ENCODE measurements at places on chromosomes 6 and 20. TPM values are rescaled to one million over a fixed set of nuclear protein-coding genes. Genes with fewer than 3 reads are reported as not detected.

DNA sequence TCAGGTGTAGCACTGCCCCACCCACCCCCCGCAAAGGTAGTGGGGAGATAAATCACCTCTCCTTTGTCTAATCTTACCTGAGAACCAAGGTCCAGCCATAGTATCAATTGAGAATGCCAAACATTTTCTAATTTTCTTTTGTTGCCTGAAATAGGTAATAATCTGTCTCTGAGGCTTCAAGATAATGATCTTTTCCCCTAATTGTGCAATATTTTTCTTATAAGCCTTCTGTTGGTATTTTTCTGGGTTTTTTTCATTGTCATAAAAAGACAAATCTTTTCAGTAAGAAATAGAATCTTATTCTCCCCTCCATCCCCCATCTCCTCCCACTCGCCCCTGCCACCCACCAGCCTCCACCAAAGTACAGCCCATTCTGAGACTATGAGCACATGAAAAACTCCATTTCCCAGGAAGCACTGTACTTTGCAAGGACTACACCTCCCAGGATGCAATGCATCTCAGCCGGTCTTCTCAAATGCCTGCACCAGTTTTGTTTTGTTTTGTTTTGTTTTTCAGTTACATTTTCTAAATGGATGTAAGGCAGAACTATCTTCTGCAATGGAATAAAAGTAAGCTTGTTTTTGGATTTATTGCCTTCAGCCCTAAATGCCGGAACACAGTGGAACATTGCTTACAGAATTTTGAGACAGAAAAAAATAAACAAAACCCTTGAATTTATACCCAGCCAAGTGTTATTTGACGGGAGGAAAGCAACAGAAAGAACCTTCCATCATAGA lies 268.0 kb downstream of the TFAP2A start:
- H3K36me3 ChIP-seq: no peaks in the 10 kb centered on the region
- H3K4me1 ChIP-seq: peaks cover 22% of the 10 kb centered on the region
- no peaks in the 10 kb centered on the region for H3K27me3 ChIP-seq
- H3K27ac ChIP-seq: no peak overlapping the region

DNA sequence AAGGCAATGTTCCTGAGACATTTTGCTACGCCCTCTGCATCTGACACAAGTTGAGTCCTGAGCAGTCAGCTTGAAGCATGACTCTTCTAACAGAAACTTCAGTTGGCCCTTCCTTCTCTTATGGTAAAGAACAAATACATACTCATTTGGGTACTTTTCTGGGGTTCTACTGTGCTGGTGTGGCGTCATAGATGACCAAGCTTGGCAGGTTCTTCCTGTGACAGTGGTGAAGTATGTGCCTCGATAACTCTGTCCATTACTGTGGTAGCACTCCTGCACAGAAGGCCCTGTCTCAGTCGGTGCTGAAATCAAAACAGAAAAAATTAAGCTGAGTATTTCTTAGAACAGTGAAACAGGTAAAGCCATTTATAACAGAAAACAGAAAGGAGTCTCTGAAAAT lies 152.5 kb downstream of the SLC22A3 start:
- no peak overlapping the region for H3K27ac ChIP-seq
- H3K4me1 ChIP-seq: no peaks in the 10 kb centered on the region
- peaks cover 12% of the 10 kb centered on the region for H3K36me3 ChIP-seq
- no peak for DNase-seq

DNA sequence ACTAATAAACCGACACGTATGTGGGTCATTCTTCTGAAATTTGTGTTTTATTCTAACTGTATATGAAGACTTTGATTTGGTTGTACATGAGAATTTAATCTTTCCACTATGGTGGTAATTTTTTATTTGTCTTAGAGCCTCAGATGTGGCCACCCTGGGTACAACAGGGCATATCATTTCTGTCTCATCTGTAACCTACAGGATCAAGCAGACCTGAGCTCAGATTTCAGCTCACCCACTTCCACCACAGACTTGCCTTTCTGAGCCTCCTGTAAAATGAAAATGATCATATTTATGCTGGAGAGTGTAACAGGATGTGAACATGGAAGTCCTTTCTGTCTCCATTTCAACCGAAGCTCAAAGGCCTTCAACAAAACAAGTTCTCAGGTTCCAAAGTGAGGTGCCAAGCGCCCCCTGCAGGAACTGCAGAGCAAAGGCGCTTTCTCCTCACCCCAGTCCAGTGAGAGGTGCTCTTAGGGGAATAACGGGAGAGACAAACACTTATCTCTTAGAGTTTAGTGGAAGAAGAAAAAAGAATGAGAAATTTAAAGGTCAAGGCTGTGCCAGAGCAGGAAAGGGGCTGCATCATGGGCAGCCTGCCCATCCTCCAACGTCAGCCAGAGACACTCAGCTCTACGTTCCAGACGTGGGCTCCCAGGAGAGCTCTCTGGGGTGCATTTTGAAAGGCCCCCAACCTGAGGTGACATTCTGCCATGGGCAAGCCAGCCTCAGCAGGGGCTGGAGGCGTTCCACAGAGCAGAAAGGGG lies 23.0 kb upstream of the CD24 start:
- no peaks in the 10 kb centered on the region for H3K4me1 ChIP-seq
- peaks cover 5% of the 10 kb centered on the region for H3K27me3 ChIP-seq
- H3K36me3 ChIP-seq: no peaks in the 10 kb centered on the region
- H3K27ac ChIP-seq: no peak overlapping the region

DNA sequence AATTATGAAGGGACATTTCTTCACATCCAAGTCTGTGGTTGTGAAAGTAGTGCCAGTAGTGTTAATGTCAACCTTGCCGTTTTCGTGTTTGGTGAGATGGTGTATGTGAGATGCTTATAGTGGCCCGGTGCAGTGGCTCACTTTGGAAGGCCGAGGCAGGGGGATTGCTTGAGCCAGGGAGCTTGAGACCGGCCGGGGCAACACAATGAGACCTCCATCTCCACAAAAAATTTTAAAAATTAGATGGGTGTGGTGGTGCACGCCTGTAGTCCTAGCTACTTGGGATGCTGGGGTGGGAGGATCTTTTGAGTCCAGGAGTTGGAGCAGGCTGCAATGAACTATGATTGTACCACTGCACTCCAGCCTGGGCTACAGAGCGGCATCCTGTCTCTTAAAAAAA lies 37.4 kb downstream of the PNLDC1 start:
- H3K4me1 ChIP-seq: no peaks in the 10 kb centered on the region
- no peaks in the 10 kb centered on the region for H3K36me3 ChIP-seq
- H3K4me3 ChIP-seq: no peak overlapping the region
- H3K27ac ChIP-seq: no peak overlapping the region
- no peaks in the 10 kb centered on the region for H3K27me3 ChIP-seq
- DNase-seq: no peak

The DEFB132 gene
- total RNA-seq: not detected

The HLA-DOA gene
- not detected for total RNA-seq

The OVOL2 gene
- total RNA-seq: not detected
